ENCODE measurements at places on chromosomes 5 and 9.
A peak's percentile ranks its signal among the peaks of the same experiment; 100 is the strongest.

DNA sequence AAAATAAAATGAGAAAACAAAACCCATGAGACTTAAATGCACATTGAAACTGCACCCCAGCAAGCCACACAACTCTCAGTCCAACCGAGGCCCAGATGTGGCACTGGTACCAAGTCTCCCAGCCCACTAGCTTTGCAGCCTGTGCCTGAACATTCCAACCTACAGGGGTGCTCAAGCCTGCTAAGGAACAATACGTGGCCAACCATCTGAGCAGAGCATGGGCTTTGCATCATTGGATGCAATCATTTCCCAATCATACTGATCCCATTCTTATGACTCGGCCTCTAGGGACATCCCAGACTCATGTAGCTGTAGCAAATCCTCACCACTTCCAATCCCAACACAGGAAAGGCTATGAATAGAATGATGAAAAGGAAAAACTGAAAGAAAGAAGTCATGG, 297.2 kb downstream of the SPOCK1 start:
- DNase-seq: no peak

- DNase-seq: no peak
Observed at GRCh38 chr9:16729651-16730050, 140.8 kb downstream of the BNC2 start.

DNA sequence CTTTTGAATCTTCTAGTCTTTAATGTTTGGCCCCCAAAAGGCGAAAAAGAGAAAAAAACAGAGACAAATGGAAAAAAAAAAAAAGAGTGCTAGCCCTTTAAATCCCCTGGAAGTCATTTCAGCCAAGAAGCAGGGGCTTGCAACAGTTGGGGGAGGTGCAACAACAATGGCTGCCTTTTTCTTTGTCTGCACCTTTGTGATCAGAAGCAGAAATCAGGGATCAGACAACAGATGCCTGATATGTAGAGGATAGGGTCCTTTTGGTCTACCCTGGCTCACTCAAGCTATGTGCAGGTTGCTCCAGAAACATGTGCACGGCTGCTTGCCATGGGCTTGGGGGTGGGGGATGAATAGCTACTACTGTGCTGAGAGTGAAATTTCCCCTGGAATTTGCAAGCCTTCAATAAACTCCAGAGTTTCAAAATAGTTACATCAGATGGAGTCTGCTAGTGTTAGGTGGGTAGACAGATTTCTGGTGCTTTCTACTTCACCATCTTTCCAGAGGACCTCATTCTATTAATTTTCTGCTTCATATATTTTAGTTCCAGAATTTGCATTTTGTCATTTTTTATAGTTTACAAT, 150.9 kb downstream of the FGF18 start:
- no peak for DNase-seq

DNA sequence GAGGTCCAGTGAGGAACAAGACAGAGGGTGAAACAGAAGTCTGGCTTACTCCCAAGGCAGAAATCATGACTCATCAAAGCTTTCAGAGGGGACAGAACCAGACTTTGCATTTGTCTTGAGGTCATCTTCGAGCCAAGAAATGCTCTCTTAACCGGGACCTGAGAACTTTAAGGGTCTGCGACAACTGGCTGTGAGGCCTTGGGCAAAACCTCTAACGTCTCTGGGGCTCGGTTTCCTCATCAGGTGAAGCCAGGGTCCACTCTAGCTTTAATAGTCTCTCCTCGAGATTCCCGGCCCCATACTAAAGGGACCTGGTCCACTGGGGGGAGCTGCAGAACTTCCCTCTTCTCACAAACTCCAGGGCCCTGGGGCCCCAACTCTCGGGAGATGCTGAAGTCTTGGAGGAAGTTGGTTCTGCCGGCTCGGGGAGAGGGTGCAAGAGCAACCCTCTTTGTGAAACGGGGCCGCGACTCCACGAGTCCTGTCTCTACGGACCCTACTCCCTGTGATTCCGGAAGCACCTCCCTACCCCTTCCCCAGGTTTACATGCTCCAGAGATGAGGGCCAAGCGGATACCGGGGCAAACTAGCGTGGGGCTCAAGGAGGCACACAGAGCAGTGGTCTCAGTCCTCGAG, 2.6 kb downstream of the GLIS3 start:
- DNase-seq: peak; percentile 52

DNA sequence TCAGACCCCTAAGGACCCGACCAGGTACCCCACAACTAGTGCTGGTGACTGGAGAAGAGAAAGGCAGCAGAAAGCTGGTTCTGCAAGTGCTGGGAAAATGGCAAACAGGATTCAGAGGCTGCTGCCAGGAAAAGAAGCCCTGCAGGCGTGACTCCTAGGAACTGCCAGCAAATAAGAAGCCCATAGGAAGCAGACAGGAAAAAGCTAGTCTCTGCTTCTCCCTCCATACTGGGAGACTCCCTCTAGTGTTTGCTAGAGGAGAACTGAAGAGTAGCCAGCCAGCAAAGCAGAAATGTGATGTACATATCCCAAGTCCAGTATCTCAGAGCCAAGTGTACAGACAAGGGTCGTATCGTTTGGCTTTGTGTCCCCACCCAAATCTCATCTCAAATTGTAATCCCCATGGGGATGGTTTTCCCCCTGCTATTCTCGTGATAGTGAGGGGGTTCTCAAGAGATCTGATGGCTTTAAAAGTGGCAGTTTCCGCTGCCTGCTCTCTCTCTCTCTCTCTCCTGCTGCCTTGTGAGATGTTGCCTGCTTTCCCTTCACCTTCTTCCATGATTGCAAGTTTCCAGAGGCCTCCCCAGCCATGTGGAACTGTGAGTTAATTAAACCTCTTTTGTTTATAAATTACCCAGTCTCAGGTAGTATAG, 38.1 kb upstream of the TUSC1 start:
- no peak for DNase-seq
